ENCODE measurements at places on chromosomes 5 and 9.
A peak's percentile ranks its signal among the peaks of the same experiment; 100 is the strongest.

DNA sequence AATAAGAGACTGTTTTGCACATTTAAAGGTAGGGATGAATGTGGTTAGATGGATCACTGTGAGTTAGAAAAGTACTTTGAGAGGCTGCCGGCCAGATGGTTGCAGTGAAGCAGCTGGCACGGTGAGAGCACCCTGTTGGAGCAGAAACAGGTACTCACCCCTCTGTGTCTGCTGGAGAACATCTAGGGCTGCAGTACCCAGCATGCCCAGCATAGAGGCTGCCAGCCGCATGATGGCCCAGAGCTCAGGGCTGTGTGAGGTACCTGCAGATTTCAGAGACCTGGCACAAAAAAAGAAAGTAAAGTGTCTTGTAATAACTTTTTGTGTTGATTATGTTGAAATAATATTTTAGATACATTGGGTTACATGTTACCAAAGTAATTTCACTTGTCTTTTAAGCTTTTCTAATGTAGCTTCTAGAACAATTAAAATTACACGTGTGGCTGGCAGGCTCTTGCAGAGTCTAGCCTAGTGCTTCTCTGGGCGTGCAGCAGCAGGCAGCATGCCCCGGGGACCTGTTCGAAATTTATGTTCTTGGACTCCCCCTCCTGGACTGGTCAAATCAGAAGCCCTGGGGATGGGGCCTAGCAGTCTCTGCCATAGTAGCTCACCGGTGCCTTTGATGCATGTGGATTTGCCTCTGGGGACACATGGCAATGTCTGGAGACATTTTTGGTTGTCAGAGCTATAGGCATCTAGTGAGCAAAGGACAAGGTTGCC, 11.1 kb downstream of the WDR5 start:
- DNase-seq, result no peak

- DNase-seq, result peak; percentile 36
Observed at GRCh38 chr5:82018462-82018861, 46.6 kb downstream of the ATG10 start.

GRCh38 chr9:111957856-111958631, 61.4 kb downstream of the UGCG start:
- no peak for DNase-seq

DNA sequence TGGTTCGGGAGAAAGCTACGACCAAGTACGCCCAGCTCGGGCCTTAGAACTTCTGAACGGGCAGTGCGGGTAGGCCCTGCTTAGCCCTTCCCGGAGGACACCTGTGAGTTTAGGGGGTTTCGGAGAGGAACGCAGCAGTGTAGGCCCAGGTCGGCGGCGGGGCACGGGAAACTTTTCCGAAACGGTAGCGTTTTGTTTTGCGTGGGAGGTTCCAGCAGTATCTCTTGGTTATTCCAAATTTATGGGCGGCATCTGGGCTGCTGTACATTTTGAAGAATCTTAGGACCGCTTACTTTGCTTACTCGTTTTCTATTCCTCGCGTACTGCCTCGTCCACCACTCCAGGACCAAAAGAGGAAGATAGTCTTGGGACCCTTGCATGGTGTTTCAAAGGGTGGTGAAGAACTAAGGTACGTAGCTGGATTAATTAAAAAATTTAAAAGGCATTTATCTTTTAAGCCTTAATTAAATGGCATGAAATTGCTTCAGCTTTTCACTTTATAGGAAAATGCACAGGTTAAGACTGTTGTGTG, 492 bp downstream of the TENT2 start:
- peak; percentile 23 for DNase-seq

- DNase-seq, result peak; percentile 45
Observed at GRCh38 chr9:86043999-86044398, 55.4 kb downstream of the GOLM1 start.

DNA sequence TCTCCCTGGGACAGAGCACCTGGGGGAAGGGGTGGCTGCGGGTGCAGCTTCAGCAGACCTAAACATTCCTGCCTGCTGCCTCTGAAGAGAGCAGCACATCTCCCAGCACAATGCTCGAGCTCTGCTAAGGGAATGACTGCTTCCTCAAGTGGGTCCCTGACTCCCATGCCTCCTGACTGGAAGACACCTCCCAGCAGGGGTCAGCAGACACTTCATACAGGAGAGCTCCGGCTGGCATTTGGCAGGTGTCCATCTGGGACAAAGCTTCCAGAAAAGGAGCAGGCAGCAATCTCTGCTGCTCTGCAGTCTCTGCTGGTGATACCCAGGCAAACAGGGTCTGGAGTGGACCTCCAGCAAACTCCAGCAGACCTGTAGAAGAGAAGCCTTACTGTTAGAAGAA, 77.2 kb downstream of the SLCO6A1 start:
- DNase-seq, result peak; percentile 14

DNA sequence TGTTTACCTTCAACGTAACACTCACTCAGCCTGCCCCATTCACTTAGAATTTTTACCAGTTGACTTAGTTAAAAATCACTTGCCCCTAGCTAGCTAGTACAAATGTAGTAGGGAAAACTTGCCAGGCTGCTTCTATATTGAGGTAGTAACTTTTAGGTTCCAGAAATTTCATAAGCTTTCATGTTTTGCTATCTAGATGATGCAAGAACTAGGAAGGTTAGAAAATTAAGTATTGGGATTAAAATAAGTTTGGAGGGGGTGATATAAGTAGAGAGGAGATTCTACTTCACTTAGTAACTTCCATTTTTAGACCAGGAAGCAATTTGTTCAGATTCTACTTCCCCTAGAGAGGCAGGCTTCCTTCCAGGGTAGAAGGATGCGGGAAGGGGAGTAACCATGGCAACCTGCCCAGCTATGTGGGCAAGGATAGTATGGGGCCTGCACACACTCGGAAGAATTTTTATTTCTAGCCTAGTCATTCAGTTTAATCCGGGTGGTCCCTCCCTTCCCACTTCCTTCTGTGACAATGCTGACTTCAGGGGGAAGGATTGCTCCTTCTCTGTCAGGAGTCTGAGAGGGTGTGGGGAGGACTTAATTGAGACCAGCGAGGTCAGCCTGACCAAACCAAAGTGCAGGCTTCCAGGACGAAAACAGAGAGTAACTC, 4.2 kb downstream of the DAB2 start:
- peak; percentile 71 for DNase-seq

- no peak for DNase-seq
Observed at GRCh38 chr9:109297899-109298298, 23.0 kb downstream of the EPB41L4B start.

Data from pons (tissue), 1 donor.